Epithelial cell of proximal tubule (primary cell): ENCODE measurements at places on chromosomes 13 and 19. TPM values are rescaled to one million over a fixed set of nuclear protein-coding genes. Genes with fewer than 3 reads are reported as not detected.

GRCh38 chr19:23262920-23263319 is 12.7 kb upstream of the ZNF724 start:
- DNase-seq, result no peak

DNA sequence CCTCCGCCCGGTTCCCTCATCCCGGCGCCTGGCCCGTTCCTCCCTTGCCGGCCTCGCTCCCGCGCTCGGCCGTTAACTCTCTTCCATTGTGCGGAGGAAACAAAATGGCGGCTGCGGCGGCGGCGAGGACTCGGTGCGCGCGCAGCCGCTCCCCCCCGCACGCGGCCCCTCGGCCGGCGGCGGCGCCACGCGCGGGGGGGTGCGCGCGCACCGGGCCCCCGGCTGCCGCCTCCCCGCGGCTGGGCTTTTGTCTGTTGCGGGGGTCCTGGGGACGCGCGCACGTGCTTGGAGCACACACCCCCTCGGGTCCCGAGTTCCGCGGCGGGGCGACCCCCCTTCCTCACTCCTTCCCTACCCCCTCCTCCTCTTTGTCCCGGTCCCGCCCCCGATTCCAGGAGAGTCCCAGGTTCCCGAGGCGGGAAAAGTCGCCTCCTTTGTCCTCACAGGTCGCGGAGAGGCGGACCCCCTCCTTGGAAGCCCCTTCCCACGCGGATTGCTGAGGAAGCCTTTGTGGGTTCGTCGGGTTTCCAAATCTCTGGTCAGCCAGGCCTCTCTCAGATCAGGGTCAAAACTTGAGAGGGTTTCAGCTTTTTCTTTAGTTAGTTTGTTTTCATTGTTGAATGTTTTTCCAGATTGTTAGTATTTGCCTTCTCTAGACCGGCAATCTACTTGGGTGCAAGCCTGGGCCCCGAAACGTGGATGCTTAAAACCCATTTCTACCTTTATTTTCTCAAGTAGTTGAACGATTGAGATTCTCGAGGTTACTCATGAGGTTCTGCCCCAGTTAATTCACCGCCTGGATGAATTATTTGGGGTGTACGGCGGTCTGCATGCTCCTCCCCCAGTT is 687 bp downstream of the ILF3 start:
- DNase-seq, result no peak

DNA sequence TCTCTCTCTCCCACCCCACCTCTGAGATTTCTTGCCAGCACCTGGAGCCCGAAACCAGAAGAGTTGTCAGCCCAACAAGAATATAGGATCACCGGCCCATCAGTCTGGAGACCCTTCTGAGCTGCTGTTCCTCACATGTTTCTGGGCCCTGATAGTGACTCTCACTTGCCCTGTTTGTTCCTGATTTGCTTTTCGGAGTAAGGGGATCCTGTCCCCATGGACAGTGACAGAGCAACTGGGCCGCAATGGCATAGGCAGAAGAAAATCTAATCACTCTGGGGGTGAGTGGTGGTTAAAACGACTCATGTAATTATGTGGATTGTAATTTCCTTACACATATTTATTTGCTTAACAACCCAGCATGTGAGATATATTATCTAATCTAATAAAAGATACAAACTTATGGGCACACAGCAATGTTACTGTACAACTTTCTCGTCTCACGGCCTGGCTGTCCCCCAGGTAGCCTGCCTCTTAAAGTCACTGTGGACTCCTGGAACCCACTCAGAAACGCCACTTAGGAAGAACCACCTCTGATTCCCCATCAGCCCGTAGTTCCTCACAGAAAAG is 663 bp upstream of the SMAD9 start:
- DNase-seq, result no peak

GRCh38 chr19:47231215-47232054 is 436 bp upstream of the BBC3 start:
- no peak for DNase-seq

CCL25 gene
- total RNA-seq, result not detected in 2 replicates

GRCh38 chr19:55258476-55258827 is 365 bp downstream of the PPP6R1 start:
- DNase-seq, result no peak

APBA3 gene
- 24.6 and 25.8 TPM in 2 replicates for total RNA-seq

DNA sequence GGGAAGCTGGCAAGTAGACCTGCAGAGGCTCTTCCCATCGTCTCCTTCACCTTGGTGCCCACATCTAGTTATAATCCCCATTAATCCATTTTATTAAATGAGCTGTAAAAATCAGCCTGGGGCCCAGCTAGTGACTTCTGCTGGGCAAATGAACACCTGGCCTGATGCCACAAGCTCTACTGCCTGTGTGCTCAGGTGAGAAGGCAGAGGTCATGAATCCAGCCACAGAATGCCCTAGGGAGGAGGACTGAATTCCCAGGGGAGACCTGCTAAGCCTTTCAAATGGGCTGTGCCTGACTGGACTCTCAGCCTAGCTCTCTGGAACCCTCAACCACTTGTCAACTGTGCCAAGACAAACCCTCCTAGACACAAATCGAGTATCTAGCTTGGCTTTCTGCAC is 74.0 kb downstream of the PDS5B start:
- no peak for DNase-seq

DNA sequence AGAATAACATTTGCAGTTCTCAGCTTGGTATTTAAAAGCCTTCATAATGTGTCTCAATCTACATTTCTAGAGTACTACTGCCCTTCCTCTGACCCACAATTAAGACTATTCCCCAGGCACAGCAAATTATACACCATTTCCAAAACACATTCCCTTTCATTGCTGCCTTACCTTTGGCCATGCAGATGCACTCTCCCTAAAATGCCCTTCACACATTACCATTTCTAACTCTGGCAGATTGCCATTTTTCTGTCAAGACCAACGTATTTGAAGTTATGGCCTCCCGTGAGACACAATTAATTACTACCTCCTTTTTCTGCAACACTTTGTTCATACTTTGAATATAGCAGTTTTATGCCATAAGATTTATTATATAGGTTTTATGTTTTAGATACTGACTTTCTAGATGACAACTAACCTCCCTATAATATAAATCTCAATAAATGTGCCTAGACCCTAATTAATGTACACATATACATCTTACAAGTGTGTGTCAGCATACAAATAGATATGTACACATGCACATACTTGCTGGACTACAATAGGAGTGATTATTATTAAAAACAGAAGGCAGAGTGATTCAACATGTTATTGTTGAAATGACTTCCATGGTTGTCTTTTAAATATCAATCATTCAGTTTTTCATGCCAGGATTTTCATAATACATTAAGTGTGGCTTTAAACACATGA is 2902.5 kb downstream of the PCDH9 start:
- no peak for DNase-seq

GRCh38 chr13:102757006-102757405 is 16.6 kb downstream of the TEX30 start:
- no peak for DNase-seq

ICAM4 gene
- not detected in 2 replicates for total RNA-seq

DNA sequence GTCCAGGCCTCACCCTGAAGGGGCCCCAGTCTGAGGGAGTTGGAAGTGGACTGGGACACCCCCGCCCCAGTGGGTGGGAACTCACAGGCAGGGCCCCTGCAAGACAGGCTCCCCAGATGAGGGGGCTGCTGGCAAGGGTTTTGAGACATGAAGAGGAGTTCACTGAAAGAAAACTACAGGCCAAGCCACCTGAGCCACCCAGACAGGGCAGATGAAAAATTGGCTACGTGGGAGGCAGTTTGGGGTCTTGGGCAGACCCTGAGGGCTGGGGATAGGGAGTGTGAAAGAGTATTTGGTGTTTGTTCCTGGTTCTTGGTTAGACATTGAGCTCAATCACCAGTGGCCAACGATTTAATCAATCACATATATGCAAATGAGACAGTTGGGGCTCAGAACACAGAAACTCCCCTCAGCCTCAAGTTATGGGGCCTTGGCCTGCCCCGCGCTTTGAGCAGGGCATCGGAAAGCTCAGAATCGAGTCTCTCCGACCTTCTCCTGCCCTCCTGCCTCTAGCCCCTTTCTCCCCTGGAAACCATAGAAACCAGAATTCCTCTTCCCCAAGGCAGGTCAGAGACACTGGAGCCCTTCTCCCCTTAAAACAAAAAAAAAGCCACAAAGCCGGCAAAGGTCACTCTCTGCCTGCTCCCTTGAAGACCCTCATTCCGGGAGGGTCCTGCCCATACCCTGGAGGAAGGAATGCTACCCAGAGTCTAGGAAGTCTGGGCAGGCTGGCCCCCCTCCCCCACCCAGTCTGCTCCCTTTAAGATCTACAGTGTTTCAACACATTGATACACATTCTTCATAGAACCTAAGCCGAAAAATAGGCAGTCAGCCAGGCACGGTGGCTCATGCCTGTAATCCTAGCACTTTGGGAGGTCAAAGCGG is 1.3 kb upstream of the ISYNA1 start:
- no peak for DNase-seq

- DNase-seq, result no peak
Observed at GRCh38 chr13:66855131-66855530, 375.0 kb downstream of the PCDH9 start.

KLK3 gene
- total RNA-seq, result not detected in 2 replicates

DNA sequence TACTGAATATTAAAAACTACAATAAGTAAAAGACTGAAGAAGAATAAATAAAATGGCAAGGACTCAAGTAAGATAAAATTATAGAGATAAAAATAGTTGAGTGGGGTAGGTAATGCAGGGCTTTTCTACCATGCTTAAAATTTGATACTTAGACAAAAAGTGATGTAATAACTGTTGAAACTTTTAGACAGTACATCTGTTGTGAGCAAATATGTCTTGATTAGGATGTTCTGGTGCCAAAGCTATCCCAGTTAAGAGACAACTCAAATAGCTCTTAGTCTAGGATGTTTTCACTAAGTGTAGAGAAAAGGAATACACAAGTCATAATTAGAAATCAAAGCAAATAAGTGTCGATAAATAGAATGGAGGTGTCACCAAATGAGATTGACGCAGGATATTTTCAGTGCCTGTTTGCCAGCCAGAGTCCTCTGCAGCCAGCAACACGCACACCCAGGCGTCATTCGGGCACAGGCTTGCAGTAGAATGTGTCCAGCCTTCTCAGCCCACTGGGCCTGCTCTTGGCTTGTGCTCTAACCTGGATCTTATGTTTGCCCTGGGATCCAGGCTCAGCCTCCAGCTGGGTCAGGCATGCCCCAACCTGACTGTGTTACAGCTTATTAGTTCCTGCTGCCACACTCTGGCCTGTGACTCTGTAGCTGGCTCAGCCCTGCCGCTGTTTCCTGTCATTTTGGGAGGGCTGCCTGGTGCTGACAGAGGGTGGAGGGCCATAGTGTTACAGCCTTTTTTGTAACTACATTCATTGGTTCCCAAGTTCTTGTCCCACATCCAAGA is 766.2 kb downstream of the PCDH17 start:
- no peak for DNase-seq

KIR3DL1 gene
- not detected in 2 replicates for total RNA-seq

IL12RB1 gene
- total RNA-seq, result not detected in 2 replicates

GRCh38 chr13:79581870-79582315 is 100.9 kb downstream of the NDFIP2 start:
- DNase-seq, result no peak

DNA sequence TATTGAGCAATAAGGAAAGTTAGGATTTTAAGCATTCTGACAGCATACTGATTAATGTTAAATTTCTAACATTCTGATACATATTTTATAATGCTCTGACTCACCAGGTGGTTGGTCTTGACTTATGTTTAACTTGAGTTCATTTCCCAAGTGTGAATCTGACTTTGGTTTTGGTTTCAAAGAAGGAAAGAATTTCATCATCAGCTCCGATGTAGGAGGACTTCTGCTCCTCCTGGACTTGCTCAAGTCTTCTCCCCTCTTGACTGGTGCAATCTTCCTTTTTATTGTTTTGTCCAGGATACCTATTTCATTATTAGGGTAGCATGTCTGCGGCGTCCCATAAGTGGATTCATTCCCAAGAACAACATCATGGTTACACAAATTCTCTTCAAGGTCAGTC is 141.3 kb downstream of the RNF17 start:
- no peak for DNase-seq

GRCh38 chr13:110268061-110268460 is 38.9 kb downstream of the COL4A1 start:
- DNase-seq, result no peak

GIPC3 gene
- total RNA-seq, result not detected in 2 replicates

DNA sequence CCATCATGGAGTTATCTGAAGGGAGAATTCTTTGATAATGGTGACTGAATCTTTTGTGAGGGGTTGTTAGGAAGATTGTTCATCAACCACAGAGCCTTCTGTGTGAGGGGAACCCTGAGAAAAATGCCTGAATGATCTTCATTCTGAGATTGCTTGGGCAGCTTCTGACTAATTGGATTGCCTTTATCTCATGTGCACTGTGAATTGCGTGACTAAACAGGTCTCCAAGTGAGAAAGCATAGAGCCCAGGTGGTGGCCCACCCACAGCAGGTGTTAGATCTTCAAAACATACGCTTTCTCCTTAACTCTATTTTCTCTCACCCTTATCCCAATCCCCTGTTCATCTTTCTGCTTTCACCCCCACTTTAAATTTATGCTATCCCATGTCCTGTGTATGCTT is 58.3 kb downstream of the DOCK9 start:
- no peak for DNase-seq

ADAT3 gene
- 10.3 and 12.6 TPM in 2 replicates for total RNA-seq

- DNase-seq, result no peak
Observed at GRCh38 chr19:12806242-12807081, at the start of gene RNASEH2A. TSS of gene RNASEH2A (plus strand) at chr19:12806584. CDS start at chr19:12806674, 90 bp downstream.

CATSPERD gene
- 0.65 TPM in 1 of 2 replicates, not detected in the other for total RNA-seq

ZNF229 gene
- 3.1 and 4.8 TPM in 2 replicates for total RNA-seq

PCDH20 gene
- total RNA-seq, result 1.4 and 1.5 TPM in 2 replicates

TMPRSS9 gene
- total RNA-seq, result not detected in 2 replicates

- DNase-seq, result no peak
Observed at GRCh38 chr19:42322305-42322704, 3.1 kb upstream of the MEGF8 start.

MEF2B gene
- not detected in 2 replicates for total RNA-seq

ERICH6B gene
- not detected in 2 replicates for total RNA-seq

DNA sequence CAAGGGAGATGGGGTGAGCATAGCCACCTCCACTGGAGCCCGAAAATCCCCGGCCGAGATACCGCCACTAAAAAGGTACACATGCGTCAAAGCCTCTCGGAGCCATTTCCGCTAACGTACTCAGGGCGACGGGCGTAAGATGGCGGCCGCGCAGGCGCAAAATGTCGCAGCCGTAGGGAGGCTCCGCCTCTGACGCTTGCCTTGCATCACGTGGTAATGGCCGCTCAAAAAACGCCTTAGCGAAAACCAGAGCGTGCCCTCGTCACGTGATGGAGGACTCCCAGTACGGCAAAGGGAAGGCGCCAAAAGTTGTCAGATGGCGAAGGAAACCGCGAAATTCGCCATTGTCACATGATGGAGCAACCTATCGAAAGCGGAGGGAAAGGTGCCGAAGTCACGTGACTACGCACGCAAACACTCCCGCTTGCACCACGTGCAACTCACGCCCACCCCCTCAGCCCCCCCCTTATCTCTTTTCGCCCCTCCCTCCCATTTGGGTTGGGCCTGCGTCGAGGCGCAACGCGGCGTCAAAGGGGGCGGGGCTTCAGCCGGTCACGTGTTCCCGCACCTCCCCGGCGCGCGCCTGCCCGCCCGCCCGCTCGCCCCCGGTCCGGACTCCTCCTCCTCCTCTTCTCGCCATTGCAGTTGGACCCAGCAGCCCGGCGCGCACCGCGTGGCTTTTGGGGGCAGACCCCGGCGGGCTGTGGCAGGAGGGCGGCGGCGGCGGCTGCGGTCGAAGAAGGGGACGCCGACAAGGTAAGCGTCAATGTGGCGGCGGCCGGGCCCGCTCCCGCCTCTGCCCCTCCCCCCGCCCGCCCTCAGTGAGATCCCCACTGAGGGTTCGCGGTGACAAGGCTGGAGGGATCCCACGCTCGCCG is at the start of gene ILF3:
TSS of gene ILF3 (plus strand) at position 615 of the 878 bp plus-strand sequence. CDS start 16,260 bp downstream, outside the sequence.
- DNase-seq, result peak; percentile 99

ACP7 gene
- total RNA-seq, result 0.22 and 0.23 TPM in 2 replicates

SETDB2 gene
- 4.3 and 5.2 TPM in 2 replicates for total RNA-seq
